ENCODE measurements at places on chromosomes 4 and X.
A peak's percentile ranks its signal among the peaks of the same experiment; 100 is the strongest.

DNA sequence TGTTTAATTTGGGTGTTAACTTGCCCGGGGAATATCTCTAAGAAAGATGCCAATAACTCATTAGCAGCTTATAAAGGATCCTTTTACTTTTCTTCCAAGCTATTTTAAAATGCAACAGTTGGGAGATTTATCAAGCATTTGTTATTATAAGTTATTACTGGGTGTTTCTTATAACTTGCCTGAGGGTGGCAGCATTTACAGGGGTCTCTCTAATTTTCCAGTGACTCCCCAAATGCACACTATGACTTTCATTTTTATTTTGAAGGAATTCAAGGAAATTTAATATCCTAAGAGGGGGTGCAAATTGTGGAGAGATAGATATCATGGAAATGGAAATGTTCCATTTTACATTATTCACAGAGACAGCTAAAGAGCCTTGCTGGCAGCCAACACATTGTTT, 138.0 kb downstream of the PDGFRA start:
- no peak for DNase-seq

DNA sequence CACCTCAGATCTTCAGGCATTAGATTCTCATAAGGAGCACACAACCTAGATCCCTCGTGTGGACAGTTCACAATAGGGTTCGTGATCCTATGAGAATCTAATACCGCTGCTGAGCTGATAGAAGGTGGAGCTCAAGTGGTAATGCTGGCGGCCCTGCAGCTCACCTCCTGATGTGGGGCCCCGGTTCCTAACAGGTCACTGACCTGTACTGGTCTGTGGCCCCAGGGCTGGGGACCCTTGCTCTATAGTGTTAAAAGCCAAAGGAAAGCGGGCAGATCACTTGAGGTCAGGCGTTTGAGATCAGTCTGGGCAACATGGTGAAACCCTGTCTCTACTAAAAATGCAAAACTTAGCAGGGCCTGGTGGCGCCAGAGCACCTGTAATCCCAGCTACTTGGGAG, 1047.0 kb upstream of the FTHL17 start:
- DNase-seq, result no peak

DNA sequence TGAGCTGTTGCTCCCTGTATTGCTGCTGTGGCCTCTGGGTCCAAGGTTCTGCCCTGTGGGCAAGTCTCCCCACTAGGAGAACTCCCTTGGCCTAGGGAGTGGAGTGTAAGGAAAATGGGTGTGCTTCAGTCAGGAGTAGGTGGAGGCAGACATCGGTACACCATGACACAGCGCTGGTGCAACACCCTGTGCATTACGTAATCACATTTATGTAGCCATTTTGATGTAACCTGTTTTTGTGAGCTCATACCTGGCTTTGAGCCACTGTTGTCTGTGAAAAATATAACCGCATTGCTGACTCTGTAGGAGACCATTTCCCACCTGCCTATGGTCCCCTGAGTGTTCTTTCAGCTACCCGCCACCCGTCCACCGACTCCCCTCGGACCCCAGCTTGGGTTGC, 700.5 kb upstream of the AGA start:
- no peak for DNase-seq

DNA sequence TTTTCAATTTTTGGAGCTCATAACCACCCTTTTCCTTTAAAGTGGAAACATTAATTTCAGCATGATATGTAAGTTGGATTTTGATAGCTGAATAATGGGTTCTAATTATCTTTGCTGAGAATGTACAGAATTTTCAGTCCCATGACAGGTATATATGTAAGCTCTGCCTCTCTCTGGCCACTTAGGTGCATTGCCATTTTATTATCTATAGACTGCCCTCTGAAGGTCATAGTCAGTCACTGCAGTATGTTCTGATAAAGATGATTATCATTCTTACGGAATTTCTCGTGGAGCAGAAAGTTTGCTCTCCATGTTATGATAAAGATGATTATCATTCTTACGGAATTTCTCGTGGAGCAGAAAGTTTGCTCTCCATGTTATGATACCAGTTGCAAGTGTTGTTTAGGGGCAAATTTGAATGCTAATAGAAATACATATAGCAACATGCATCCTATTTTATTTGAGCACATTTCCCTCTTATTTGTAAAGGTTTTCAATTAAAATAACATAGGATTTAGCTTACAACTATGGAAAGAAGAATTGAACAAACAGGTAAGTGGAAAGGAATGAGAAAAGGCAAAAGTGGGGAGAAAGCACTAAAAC, 10.4 kb downstream of the AFP start:
- peak; percentile 13 for DNase-seq

DNA sequence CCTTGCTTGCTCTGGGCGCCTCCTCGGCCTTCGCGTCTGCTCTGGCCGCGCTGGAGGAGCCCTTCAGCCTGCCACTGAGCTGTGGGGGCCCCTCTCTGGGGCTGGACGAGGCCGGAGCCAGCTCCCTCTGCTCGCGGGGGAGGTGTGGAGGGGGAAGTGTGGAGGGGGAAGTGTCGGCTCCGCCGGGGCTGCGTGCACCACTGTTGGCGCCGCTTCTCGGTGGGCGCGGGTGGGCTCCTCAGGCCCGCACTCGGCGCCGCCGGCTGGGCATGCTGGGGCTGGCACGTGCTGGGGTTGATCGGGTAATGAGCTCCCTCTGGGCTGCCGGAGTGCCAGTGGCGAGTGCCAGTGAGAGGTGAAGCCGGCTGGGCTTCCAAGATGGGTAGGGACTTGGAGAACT, 116.7 kb downstream of the CPXCR1 start:
- no peak for DNase-seq

- no peak for DNase-seq
Measured at GRCh38 chr4:110344165-110344564, 131.8 kb upstream of the ENPEP start.

DNA sequence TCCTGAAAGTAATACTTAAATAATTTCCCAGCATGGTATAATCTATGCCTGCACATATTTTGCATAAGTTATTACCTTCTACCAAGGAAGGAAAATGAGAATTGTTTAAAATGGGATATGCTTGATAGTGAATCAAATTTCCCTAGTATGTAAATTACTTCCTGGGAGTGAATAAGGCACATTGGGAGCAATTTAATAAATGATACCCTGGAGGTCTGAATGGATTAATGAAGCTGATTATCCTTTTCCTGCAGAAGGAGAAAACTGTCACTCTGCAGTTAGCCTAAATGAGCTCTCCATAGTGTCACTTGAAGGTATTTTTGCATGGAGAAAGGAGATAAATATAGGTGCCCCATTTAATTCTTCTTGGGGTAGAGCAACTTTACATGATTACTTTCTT, 2212.0 kb downstream of the PCDH7 start:
- DNase-seq, result no peak

GRCh38 chrX:69386681-69387080, 117.4 kb upstream of the NALF2 start:
- no peak for DNase-seq

DNA sequence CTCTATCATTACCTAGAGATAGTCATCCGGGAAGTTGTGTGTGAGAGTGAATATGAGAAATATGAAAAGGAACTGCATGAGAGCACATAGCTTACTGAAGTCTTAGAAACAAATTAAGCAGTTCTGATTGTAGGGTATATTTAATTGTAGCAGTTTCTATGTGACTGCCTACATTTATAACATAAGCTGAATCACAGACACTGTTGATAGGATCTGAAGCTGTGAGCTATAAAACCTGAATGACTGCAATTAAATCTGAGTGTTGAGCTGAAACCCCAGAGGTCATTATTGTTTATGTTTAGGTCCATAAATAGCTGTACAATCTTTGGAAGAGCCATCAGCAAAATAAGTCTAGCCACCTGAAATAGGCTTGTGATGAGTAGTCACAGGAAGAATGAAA, 210.1 kb upstream of the CXCL13 start:
- DNase-seq, result no peak

GRCh38 chrX:33211356-33212260, at the start of gene DMD:
Gene DMD (minus strand): TSS chrX:33211549. CDS start chrX:33211312, 237 bp downstream.
- no peak for DNase-seq

DNA sequence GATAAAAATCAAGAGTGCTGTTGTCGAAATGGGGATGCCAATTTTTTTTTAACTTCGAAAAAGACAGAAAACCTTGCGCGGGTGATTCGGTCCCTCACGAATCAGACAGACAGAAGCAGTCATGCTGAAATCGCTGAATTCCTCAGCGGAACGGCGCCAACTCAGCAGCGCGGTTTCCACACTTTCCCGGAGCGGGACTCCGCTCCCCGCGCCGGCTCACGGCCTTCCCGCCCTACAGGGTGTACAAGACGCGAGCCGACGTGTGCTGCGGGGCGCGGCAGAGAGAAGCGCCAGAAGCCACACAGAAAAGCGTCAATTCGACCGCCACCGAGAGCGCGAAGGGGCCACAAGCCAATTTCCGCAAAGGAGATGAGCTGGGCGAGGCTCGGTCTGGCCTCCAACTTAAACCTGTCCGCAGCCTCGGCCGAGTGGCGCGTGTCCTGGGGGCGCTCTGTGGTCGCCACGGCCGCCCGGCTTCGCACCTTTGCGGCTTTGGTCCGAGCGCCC, 1.3 kb downstream of the NEXMIF start:
- peak; percentile 30 for DNase-seq

DNA sequence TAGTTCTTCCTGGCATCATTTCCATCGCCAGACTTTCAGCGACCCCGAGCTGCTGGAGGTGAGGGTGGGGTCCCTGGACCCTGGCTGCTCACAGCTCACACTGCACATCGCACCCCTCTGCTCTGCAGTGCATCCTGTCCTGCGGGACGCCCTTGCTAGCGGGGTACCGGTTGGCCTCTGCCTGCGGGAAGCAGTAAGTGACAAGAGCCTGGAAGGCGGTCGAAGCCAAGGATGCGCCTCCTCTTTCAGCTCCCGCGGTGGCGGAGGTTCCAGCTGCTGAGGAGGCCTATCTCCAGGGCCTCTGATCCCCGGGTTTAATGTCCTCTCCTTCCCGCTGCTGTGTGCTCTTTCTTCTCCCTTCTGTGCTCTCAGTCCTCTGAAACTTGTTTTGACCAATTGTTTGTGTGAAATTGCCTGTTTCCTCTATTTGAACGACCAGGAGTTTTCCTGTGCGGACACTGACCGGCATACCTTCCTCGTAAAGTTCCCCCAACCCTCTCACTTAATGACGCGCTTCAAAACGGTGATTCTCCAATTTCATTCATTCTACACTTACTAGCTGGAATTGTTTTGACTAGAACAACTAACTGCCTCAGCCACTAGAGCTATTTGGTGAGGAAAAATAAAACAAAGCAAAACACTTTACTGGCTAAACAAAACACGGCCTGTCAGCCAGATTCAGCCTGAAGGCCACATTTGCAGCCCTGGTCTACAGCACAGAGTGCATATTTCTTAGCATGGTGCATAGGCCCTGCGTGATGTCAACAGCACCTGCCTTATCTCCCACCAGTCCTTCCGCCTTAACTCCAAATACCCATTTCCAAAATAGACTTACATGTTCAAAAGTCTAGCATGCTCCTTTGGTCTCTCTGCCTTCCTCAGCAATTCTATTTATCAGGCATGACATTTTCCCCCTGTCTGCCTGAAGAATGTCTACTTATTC, 28.0 kb downstream of the MGAT4D start:
- DNase-seq, result no peak

DNA sequence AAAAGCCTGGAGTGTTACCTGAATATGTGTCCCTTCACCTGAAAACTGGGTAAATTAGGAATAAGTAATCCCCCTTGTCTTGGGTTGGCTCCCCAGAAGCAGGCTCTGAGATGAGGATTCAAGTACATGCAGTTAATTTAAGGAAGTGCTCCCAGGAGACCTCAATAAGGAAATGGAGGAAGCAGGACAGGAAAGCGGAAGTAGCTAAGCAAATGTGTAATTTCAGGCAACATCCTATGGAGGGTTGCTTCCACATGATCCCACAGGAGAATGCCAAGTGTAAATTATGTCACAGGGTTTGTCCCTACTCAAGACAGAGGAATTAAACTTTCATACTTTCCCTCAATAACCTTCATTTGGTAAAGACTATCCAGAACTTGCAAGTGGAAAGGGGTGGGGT, 48.1 kb upstream of the ARHGEF6 start:
- DNase-seq, result no peak

GRCh38 chr4:161321706-161322105, 842.1 kb downstream of the FSTL5 start:
- DNase-seq, result no peak

DNA sequence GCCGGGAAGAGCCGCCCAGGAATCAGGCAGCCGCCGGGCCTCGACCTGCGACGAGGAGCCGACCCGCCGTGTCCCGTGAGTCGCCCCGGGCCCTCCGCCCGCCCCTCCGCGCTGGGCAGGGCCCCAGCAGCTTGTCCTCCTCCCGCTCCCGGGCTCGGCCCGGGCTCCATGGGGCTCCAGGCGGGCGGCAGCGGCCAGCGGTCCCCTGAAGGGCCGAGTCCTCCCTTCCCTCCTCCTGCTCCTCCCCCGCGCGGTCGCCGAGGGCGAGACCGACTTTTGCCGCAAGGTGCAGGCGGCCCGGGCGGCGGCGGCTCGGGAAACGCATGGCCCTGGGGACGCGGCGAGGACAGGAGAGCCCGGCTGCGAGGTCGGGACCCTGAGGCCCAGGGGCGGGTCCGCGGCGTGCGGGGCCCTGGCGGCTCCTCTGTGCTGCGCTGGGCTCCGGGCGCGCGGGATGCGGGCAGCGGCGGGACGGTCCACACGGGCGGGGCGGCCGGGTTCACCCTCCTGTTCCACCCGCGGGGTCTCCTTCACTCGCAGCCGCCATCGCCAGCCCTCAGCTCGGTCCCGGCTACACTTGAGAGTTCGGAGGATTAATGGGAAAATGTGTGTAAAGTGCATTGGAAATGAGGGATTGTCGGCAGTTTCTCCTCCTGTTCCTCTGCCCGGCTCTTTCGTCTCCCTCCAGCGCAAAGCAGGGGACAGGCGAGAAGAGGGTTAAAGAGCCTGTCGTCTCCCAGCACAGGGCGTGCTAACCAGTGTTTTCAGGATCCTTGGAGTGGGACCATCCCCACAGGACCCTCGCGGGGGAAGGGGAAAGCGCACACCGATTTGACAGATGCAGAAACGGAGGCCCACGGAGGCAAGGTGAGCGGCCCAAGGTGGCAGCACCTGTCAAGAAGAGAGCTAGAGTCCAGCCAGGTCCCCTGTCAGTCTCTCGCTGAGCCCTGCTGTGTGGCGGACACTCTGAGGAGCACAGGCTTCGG, 16.6 kb upstream of the ZNF718 start:
- no peak for DNase-seq

DNA sequence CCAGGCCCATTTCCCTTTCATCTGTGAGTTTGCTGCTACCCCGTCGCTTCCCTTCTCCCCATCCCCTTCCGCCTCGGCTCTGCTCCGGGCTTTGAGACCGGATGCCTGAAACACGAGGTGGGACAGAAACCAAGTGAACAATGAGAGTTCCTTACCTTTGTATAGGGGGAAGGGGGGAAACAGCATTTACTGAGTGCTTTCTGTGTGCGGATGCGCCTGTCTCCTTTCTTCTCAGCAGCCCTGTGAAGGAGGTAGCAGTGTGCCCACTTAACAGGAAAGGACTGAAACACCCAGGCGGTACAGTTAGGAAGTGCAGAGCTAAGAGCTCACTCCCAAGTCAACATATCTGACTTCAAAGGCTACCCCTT, 43.2 kb upstream of the TMSB15B start:
- DNase-seq, result no peak

DNA sequence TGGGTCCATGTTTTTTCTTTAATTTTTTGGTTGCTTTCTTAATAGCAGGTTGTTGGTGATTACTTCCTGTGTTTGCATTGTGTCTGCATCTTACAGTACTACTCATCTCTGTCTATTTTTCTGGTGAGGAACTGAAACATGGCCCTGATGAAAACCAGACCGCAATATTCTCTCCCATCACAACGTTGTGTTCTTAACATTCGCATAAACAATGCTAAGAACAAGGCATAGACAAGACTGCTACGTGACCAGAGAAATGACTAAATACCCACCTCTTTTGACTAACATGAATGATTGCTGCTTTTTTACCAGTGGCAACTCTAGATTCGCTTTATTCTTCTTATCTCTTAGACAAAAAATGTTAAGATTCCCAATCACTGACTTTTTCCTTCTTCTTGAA, 179.1 kb downstream of the GC start:
- no peak for DNase-seq

All from activated CD8-positive, alpha-beta T cell treated with anti-CD3 and anti-CD28 coated beads for 36 hours (primary cell).